Astrocyte (in vitro differentiated cells and primary cell): ENCODE measurements at places on chromosomes 1 and 21.

GRCh38 chr1:56561227-56562019 is 17.9 kb downstream of the PLPP3 start:
- no peak for DNase-seq

DNA sequence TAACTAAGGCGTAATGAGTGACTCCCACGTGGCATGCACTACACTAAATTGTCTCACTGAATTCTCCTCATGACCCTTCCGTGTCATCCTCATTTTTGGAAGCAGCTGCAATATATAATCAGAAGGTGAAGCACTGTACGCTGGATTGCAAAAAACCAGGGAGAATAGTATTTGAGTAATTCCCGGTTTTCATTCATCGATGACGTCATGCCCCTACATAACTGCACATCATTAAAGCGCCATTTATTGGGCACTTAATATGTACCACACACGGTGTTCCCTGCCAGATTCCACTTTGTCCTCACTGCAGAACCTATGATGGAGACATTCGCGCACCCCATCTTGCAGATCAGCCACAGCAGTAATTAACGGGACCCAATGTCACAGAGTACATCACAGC is 41.0 kb downstream of the DHRS3 start:
- DNase-seq, result no peak

- no peak for DNase-seq
These were observed 24.8 kb downstream of the LHX4 start for GRCh38 chr1:180254854-180255253.

GRCh38 chr21:26958788-26959187 is 8.1 kb downstream of the ADAMTS5 start:
- DNase-seq, result no peak

DNA sequence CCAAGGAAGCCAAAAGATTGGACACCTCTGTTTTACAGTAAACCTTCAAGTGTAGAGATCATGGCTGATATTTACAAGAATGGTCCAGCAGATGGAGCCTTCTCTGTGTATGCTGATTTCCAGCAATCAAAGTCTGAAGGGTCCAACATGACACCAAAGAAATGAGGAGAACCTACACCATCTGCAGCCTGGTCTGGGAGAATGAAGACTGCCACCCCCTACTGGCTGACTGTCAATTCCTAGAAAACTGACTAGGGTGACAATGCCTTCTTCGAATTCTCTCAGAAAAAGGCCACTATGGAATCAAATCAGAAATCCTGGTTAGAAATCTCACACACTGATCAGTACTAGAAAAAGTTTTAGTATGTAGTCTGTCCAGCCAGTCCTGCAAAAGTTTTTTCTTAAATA is 83.3 kb downstream of the CDC42BPA start:
- DNase-seq, result peak; percentile 49
